ENCODE measurements at places on chromosomes 4 and X. TPM values are rescaled to one million over a fixed set of nuclear protein-coding genes. Genes with fewer than 3 reads are reported as not detected.
A peak's percentile ranks its signal among the peaks of the same experiment; 100 is the strongest.

GRCh38 chrX:17323397-17323796 lies 51.6 kb upstream of the NHS start:
- DNase-seq: no peak
- H3K4me1 ChIP-seq: no peaks in the 10 kb centered on the region
- H3K27ac ChIP-seq: no peak overlapping the region
- H3K36me3 ChIP-seq: no peaks in the 10 kb centered on the region
- no peak overlapping the region for H3K4me3 ChIP-seq
- H3K27me3 ChIP-seq: no peaks in the 10 kb centered on the region

DNA sequence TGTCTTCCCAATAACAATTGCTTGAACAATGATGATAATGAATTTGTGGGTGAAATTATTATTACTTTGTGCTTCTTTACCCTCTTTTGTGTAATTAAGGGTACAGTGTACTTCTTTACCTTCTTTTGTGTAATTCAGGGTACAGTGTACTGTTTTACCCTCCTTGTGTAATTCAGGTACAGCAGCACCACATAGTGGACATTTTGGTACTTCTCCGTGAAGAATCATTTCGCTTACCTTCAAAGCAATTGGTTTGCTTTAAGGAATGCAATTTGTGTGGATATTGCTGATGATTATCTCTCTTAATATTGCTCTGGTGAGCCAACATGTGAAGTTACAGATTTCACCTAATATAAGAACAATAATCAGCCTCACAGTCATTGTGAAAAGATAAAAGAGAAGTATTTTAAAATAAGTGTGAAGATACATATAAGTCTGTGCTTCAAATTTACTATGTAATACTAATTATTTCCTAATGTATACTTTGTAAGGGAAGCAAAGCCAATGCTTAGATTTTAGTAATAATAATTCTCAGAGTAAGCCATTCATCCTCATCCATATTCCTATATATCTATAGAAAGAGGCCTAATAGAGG lies 27.2 kb upstream of the SEC24B start:
- no peak overlapping the region for H3K27ac ChIP-seq
- peak; percentile 68 for DNase-seq
- no peak overlapping the region for H3K4me3 ChIP-seq
- peaks cover 15% of the 10 kb centered on the region for H3K27me3 ChIP-seq
- H3K36me3 ChIP-seq: no peaks in the 10 kb centered on the region

DNA sequence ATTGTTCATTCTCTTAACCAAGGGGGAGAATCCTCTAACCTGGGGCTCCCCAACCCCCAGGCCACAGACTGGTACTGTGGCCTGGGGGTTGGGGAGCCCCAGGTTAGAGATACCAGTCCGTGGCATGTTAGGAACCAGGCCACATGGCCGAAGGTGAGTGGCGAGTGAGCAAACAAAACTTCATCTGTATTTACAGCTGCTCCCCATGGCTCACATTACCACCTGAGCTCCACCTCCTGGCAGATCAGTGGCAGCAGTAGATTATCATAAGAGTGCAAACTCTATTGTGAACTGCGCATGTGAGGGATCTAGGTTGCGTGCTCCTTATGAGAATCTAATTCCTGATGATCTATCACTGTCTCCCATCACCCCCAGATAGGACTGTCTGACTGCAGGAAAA lies 957.2 kb upstream of the PRKX start:
- H3K36me3 ChIP-seq: no peaks in the 10 kb centered on the region
- no peaks in the 10 kb centered on the region for H3K4me1 ChIP-seq
- DNase-seq: no peak

GRCh38 chr4:44927399-44928380 lies 201.3 kb upstream of the GNPDA2 start:
- no peak overlapping the region for H3K4me3 ChIP-seq
- DNase-seq: no peak
- no peaks in the 10 kb centered on the region for H3K4me1 ChIP-seq
- no peaks in the 10 kb centered on the region for H3K36me3 ChIP-seq

DNA sequence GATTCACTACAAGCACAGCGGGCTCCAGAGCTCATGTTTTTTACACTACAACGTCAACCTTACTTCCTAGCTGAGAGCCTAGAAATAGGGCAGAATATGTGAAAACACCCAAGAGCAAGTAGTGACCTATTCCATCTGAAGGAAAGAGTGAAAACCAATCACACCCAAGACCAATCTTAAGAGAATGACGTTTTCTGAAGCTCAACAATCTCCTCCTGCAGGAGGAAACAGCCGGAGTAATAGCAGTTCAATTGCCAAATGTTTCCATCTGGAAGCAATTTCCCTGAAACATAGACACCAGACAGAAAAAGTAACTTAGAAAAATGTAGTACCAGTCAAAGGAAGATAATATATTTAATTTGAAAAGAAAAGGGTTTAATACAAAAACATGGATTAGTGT lies 142.4 kb downstream of the ANXA5 start:
- H3K27ac ChIP-seq: no peak overlapping the region
- DNase-seq: no peak
- H3K4me3 ChIP-seq: no peak overlapping the region

- H3K36me3 ChIP-seq: no peaks in the 10 kb centered on the region
- H3K27me3 ChIP-seq: no peaks in the 10 kb centered on the region
- H3K4me1 ChIP-seq: no peaks in the 10 kb centered on the region
- no peak overlapping the region for H3K4me3 ChIP-seq
- no peak for DNase-seq
- H3K27ac ChIP-seq: no peak overlapping the region
Observed at GRCh38 chr4:5192678-5193077, 141.4 kb downstream of the STK32B start.

Gene CHIC1
- total RNA-seq: 3.6 TPM

- H3K36me3 ChIP-seq: no peaks in the 10 kb centered on the region
- no peaks in the 10 kb centered on the region for H3K27me3 ChIP-seq
- H3K27ac ChIP-seq: no peak overlapping the region
- no peak overlapping the region for H3K4me3 ChIP-seq
- no peaks in the 10 kb centered on the region for H3K4me1 ChIP-seq
Observed at GRCh38 chrX:32483534-32484136, 727.7 kb downstream of the DMD start.

DNA sequence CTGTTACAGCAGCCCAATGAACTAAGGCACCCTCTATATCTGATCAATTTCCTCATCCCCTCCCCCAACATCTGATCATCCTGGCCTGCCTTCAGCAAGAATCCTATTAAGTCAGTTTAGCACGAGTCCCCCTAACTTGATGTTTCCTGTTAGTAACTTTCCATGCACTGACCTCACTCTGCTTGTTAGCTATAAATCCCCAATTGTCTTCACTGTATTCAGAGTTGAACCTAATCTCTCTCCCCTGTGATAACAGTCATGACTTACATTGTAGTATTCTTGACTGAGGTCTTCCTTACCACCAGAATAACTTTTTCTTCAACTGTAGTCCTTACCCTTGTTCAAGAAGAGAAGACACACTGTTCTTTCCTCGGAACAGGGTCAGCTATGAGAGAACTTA lies 8.5 kb downstream of the ANXA5 start:
- no peaks in the 10 kb centered on the region for H3K27me3 ChIP-seq
- H3K27ac ChIP-seq: no peak overlapping the region
- peaks cover 23% of the 10 kb centered on the region for H3K36me3 ChIP-seq
- DNase-seq: no peak
- H3K4me3 ChIP-seq: no peak overlapping the region
- peaks cover 6% of the 10 kb centered on the region for H3K4me1 ChIP-seq
